Right atrium auricular region (tissue), 2 donors: ENCODE measurements at places on chromosomes 2 and 18.

GRCh38 chr2:36059691-36060090 lies 295.9 kb upstream of the CRIM1 start:
- DNase-seq, result no peak

DNA sequence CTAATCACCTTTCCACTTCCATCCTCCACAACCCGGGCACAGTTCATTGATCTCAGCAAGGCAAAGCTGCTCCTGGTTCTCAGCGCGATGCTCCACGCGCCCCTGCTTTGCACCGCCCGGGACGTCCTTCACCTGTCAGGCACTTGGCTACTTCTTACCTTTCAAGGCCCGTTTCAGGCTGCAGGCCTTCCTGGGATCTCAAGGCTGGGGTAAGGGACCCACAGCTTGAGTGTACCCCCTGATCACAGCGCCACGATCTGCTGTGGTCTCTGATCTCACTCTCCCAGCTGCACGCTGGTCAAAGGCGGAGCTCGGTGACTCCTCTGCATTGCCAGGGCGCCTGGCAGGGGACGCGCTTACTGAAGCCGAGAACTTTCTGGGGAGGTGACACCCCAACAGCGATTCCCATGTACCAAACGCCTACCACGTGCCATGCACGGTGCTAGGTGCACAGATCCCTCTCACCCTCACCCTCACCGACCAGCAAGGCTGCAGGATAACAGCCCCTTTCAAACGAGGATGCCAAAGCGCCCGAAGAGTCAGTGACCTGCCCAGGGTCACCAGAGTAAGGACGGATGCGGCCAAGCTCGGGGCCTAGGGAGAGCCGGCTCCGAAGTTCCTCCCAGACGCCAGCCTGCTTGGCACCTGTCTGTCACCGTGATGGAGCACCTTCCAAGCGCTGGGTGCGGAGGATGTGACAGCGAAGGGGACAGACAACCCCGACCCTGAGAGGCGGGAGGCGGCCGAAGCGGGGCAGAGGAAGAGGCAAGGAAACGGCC lies 818 bp downstream of the ITGB1BP1 start:
- peak; percentile 66 for DNase-seq

DNA sequence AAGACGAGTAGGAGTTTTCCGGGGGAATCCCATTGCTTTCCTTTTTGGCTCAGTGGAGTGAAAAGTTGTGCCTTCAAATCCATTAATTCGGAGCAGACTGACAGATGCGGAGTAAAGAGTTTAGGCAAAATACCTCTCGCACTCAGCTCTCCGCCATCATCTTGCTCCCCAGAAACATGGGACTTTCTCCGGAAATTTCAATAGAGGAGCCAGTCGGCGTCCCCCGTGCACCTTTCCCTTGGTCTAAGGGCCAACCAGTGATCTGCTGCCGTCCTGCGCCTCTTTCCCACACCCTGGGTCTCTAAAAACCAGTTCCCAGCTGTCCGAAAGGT lies 318 bp downstream of the TYW5 start:
- DNase-seq, result no peak

DNA sequence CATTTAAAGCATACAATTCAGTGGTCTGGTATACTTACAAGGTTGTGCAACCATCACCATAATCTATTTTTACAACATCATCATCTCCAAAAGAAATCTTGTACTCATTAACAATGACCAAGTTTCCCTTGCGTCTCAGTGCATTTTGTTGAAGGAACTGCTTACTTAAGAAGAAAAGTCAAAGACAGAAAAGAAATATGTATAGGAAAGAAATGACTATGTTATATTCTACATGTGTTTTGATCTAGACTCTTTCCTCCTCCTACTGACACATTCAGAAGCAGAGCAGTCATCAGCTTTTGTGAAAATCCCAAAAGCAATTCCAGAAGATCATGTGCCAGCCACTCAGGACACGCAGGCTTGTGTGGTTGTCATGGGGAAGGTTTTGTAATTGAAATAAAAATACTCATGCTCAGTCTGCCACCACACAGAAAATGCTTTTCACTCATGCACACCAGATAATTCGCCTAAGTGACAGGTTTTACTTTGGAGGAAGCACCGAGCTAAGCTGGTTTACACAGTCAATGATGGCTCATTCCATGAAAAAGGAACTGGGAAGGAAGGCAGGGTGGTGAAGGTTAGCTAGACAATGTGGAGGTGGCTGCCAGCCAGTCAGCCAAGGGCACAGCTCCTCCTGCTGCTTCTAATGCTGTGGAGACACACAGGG lies 158.5 kb upstream of the REV1 start:
- no peak for DNase-seq

DNA sequence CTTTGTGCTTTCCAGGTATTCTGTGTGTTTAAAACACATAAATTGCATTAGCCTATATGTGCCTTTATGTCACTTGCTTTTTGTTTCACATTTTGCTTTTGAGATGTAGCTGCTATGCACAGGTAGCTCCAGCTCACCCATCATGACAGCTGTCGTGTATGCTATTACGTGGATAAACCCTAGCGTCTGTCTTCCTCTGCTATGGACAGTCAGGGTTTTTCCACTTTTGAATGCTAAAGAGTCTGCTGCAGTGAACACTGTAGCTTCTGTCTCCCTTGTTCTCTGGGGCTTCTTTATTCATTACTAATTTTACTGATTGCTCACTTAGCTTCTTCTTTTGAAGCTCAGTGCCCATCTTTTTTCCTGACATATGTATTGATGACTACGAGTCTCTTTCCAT lies 24.7 kb upstream of the MBP start:
- DNase-seq, result no peak

- no peak for DNase-seq
These were observed 453 bp downstream of the CABLES1 start for GRCh38 chr18:23135550-23136325.

DNA sequence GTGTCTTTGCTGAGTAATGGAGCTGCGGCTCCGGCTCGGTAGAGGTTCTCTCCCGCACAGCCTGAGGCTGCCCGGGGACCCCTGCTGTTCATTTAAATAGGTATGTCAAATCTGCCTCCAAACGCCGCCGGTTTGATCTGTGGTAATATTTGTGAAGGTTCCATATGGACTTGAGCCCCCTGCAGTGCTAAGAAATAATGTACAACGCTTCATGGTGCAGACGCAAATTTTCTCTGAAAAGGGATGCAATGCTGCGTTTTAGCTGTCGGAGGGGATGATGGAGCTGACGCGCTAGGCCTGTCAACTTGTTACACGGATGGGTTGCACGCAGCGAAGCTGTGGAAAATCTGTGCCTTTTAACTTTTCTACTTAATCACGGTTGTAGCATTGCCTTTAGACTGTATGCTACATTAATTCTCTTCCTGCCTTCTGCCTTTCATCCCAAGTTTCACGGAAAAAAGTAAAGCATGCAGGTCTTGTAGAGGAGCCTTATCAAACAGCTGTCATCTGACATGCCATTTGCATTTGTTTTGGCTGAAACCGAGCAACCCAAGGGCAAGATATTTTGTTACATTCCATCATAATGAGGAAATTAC lies 43.2 kb downstream of the MRPS9 start:
- no peak for DNase-seq

DNA sequence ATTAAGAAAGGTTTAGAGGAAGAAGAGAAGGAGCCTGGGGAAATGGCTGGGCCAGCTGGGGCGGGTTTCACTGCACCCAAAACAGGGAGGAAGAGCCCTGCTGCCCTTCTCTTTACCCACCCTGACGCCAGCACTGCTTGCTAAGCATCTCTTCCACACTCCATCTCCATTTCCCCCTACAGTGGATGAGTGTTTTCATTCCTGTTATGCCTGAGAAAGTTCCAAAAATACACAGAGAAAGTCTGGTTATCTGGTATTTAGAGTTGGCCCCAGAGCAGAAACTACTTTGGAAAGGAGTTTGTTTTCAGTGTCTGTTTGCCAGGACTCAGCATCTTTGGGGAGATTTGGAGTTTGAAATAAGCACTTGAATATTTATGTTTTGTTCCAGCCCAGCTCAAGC lies 451.0 kb downstream of the SLC4A3 start:
- no peak for DNase-seq

GRCh38 chr2:208265371-208265800 lies 669 bp upstream of the PIKFYVE start:
- DNase-seq, result no peak

DNA sequence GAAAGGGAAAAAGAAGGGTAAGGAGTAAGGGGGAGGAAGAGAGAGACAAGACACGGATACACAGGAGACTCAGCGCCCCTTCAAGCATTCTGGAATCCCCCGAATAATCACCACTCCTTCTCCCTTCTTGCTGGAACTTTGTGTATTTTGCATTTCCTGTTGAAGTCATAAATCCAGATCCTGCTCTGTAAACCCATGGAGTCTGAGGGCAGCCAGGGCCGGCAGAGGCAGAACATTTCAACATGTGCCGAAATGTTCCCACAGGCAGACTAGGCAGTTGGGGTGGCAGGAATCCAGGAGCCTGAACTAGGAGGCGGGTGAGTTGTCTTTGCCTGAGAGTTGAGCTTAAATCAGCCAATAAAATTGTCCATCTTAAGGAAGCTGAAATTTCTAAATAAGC lies 193.1 kb downstream of the SH3RF3 start:
- peak; percentile 95 for DNase-seq

GRCh38 chr18:55097456-55098170 lies 138.4 kb upstream of the CCDC68 start:
- no peak for DNase-seq

- no peak for DNase-seq
These were observed 290.8 kb upstream of the CHAC2 start for GRCh38 chr2:53476834-53477233.

DNA sequence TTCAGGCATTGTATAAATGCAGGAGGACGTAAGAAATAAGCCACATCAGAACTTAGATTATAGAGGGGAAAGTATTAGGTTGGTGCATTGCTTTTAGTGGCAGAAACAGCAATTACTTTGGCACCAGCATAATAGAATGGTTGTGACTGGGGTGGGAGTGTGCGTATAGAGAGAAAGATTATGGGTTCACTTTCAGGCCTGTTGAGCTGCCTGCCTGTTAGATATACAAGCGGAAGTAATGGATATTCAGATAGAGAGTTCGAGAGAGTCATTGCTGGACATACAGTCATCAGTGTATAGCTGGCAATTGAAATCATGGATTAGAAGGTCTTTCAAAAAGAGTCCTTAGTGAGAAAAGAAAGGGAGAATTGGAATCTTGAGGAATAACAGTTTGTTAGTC lies 139.2 kb upstream of the MYO3B start:
- DNase-seq, result no peak

GRCh38 chr18:66647671-66648070 lies 43.8 kb upstream of the CDH19 start:
- no peak for DNase-seq

- no peak for DNase-seq
These were observed 50.9 kb downstream of the REEP1 start for GRCh38 chr2:86286516-86286915.

DNA sequence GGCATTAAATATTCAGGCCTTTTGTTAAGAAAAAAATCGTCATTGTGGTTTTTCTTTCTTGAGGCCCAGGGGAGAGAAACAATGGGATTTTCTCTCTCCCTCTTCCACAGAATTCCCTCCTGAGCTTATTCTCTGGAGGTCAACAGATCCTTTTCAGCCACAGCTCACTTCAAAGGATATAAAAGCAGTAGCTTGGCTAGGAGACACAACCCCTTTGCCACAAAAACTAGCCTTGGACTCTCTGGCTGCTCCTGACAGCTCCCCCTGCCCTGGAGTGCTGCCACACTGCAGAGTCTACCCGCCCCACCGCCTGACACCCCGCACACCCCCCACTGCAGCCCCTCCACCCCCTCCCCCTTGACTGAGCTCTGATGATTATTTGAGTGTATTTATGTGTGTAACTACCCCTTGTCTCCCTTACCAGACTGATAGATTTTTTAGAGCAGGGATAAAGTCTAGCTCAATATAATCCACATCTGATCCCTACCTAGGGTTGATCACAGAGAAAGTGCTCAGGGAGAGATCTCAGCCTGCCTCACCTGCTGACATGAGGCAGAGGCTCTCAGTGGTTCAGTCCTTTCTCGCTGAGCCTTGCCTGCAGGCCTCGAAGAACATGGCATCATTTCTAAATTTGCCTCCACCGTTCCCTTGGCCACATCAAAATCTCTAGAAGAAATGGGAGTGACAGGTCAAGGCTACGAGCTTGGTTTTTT lies 132.2 kb upstream of the SP5 start:
- no peak for DNase-seq

- no peak for DNase-seq
These were observed 195.3 kb upstream of the CDH2 start for GRCh38 chr18:28372186-28372585.

- no peak for DNase-seq
These were observed 53.7 kb downstream of the EDAR start for GRCh38 chr2:108935271-108935741.

GRCh38 chr18:13473751-13474150 lies 252.6 kb downstream of the FAM210A start:
- DNase-seq, result no peak

- DNase-seq, result no peak
These were observed 362.8 kb upstream of the SLC14A2 start for GRCh38 chr18:45252474-45252873.

- DNase-seq, result no peak
These were observed 179.5 kb upstream of the SMAD7 start for GRCh38 chr18:49130261-49130660.

DNA sequence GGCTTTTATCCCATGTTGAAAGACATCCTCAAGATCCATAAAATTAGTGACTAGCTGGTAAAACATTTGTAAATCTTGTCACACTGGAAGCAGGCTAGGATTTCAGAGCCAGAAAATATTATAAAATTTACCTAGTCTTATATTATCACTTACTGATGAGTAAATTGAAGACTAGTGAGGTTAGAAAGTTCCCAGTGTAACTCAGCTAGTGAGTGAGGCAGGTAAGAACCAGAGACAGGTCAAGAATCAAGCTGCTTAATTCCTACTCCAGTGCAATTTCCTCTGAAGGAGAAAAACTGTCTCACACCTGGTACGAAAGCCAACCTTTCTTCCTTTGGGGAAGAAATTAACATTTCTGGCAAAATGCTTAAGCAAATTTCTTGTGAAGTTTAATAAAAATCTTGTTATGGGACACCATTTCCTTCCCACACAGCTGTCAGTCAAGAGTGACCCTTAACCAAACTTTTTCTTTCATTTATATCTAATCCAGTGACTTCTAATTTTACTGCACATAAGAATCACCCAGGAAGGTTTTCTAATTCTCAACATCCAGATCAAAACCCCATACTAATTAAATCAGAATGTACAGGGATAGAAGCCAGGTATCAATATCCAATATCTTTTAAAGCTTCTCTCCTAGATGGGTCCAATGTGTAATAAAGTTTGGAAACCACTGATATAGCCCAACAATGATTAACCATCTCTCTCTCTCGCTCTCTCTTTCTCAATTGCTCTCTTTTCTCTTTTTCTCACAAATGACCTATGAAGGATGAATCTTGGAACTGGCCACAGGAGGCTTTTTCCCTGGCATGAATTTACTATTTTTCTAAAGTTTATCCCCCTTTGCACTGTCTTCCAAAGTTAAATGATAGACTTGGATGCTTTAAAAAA lies 264.3 kb upstream of the SLC39A10 start:
- no peak for DNase-seq

DNA sequence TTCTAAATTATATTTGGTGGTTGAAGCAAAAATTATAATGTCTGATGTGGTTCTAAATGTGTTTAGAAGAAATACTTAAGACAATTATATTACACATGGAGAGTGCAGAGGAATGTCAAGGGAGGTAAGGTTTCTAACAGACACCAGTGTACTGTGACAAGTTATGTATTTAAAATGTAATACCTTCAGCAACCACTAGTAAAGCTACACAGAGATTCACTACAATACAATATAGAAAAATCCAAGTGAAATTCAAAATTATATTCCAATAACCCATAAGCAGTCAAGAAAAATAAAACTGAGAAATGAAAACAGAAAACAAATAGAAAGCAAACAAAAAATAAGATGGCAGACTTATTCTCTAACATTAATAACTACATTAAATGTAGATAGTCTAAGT lies 249.5 kb upstream of the KLHL14 start:
- no peak for DNase-seq
